Activated CD4-positive, alpha-beta T cell treated with anti-CD3 and anti-CD28 coated beads, Interleukin-2, amount 10 ng/mL, durations not matched to agents 24 days and 14 days (primary cell): ENCODE measurements at places on chromosomes 1 and 21. TPM values are rescaled to one million over a fixed set of nuclear protein-coding genes. Genes with fewer than 3 reads are reported as not detected.

DNA sequence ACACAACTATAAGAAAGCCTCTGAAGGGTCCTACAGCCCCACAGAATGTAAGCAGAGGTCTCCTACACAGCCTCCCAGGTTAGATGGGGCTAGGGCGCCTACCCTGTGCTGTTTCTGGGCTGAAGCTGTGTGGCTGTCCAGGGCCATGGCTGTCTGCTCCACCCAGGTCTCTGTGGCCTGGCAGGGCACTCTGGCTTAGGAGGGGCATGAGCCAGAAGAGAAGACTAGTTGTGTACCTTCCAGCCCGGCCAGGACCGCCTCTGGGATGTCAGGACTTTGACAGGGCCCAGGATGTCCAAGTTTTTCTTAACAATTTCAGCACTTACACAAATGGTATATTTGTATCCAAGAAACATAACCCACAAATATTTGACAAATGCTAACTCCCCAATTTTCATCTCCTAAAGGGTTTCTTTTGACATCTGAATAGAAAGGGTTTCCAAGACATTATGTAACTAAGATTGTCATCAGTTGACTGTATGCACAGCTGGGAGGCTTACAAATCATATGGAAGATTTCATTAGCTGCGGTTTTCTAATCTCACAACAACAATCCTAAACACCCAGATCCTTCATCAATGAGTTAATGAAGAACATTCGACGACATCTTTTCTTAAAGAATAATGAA, 80.5 kb downstream of the HSF2BP start:
- peaks cover 8% of the 10 kb centered on the region for H3K27me3 ChIP-seq
- no peaks in the 10 kb centered on the region for H3K4me1 ChIP-seq
- no peak overlapping the region for H3K27ac ChIP-seq
- H3K36me3 ChIP-seq, result no peaks in the 10 kb centered on the region
- no peak for DNase-seq
- no peak overlapping the region for H3K4me3 ChIP-seq

DNA sequence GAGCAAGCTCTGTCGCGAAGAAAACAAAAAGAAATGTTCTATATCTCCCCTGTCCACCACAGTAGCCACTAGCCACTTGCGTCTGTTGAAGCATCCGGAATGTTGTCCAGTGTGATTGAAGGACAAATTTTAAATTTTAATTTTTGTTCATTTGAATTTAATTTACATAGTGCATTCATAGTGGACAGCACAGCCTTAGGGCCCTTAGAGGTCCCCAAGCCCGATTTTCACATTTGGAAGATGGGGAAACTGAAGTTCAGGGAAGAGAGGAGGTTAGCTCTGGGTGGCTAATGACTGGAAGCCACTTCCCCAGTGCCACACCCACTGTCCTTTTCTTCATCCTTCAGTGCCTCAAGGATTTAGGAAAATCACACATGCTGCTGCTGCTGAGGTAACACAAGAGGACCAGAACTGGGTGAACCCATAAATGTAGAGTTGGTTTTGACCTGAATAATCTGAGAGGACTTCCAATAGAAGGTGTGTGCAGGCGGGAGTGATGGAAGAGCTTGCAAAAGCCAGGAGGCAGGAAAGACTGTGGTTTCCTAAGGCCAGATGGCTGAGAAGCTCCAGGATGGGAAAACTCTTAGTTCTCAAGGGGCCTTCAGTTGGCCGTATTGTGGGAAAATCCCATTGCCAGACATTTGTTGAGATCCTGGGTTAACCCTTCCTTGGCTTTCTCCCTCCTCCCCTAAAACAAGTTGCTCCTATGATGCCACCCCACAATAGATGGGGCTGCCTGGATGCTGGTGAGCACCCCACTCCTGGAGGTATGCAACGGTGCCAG, 49.5 kb downstream of the TRIM11 start:
- no peaks in the 10 kb centered on the region for H3K4me1 ChIP-seq
- H3K4me3 ChIP-seq, result no peak overlapping the region
- DNase-seq, result no peak
- no peak overlapping the region for H3K27ac ChIP-seq
- H3K36me3 ChIP-seq, result no peaks in the 10 kb centered on the region

The ACTL8 gene
- total RNA-seq, result not detected in 2 replicates

The LCE2C gene
- not detected in 2 replicates for total RNA-seq
